ENCODE measurements at places on chromosomes 12 and 14.

GRCh38 chr12:111143271-111143670 is 222.9 kb upstream of the MYL2 start:
- no peak for DNase-seq

DNA sequence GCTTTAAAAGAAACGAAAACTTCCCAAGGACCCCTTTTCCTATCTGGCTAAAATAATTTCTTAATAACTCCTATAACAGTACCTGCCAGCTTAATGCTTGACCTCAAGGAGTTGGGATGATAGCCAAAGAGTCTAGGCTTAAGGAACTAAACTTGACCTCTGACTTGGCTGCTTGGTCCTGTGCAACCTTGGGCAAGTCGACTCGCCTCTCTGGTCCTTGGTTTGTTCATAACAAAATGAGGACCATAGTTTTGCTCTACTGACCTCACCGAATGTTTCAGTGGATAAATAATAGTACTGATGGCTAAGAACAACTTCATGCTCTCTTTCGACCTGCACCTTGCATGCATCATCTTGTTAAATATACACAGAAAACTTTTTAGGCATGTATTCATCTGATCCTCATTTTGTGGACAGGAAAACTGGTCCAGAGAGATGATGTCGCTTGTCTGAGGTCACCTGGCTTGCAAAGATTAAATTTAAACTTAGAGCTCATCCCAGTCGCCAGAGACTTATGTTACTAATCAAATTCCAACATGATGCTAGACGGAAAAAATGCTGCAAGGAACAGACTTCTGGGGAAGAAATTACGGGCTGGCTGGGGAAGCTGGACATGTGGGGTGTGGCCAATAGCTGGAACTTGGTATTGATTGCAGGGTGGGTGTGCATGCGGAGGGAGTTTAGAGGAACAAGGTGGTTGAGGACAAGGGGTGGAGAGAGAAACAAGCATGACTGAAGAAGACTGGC is 38.0 kb upstream of the WSCD2 start:
- no peak for DNase-seq

- no peak for DNase-seq
Measured at GRCh38 chr12:61367281-61367785, 892.9 kb upstream of the USP15 start.

GRCh38 chr14:51576117-51576430 is 75.6 kb upstream of the FRMD6 start:
- DNase-seq, result no peak

- DNase-seq, result no peak
Measured at GRCh38 chr12:1769809-1770494, 50.4 kb upstream of the LRTM2 start.

Data from thymus (tissue), 14 donors.